Adrenal gland (tissue), 19 donors: ENCODE measurements at places on chromosomes 3 and 15. TPM values are rescaled to one million over a fixed set of nuclear protein-coding genes. Genes with fewer than 3 reads are reported as not detected.
A peak's percentile ranks its signal among the peaks of the same experiment; 100 is the strongest.

DNA sequence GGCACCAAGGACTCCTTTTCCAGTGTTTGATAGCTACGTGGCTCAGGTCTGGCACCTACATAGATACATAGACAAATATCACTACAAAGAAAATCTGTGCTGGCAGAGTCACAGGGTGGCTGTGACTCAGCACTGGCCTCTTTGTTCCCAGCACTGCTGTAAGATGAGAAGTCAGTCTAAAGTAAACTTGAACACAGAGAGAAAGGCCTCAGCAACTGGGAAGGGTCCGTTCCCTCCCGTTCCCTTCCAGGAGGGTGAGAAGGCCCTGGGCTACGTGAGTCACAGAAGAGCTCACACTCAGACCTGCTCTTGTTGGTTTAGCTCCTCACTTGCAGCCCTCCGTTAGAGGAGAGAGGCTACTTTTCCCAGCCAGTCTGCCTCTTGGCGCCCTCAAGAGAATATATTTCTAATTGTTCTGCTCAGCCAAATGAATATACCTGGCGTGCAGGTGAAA is 23.1 kb downstream of the ANXA2 start:
- H3K4me1 ChIP-seq: peaks cover 58% of the 10 kb centered on the region
- no peaks in the 10 kb centered on the region for H3K36me3 ChIP-seq
- peak overlapping the region; percentile 82 for H3K27ac ChIP-seq
- peak; percentile 88 for DNase-seq

DNA sequence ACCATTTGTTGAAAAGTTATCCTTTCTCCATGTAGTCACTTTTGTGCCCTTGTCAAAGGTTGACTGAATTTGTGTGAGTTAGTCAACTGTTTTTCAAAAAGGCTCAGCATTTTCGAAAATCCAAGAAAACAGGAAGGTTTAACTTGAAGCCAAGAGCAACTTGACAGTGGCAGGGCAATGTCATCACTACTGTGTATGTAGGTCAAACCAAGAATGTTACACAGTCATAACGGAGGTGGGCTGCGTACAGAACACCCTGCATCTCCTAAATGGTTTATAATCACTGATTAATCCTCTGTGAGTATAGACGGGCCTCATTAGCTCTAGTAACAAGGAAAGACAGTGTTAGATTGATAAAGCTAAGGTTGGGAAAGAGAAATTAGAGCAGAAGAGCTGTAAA is 1064.9 kb downstream of the FHIT start:
- H3K36me3 ChIP-seq: no peaks in the 10 kb centered on the region
- H3K27ac ChIP-seq: no peak overlapping the region
- no peaks in the 10 kb centered on the region for H3K4me1 ChIP-seq
- no peaks in the 10 kb centered on the region for H3K27me3 ChIP-seq

DNA sequence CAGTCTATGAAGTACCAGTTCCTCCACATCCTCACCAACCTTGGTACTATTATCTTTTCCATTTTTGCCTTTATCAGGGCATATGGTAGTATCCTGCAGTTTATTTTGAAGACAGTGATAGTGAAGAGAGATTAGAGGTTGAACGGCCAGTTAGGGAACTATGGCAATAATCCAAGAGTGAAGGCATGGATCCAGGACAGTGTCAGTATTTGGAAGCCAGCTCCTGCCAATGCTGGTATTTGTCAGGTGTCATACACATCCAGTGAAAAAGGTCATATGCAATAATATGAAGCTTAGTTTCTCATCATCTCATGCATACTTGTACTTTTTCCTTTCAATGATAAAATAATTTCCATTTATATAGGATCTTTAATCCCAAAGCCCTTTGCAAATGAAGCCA is 56.8 kb upstream of the KCNMB2 start:
- DNase-seq: no peak
- H3K27me3 ChIP-seq: no peaks in the 10 kb centered on the region
- no peak overlapping the region for H3K4me3 ChIP-seq
- H3K27ac ChIP-seq: no peak overlapping the region

GRCh38 chr15:90930861-90931574 is 1.3 kb downstream of the HDDC3 start:
- no peaks in the 10 kb centered on the region for H3K27me3 ChIP-seq
- H3K4me1 ChIP-seq: peaks cover 47% of the 10 kb centered on the region
- no peak overlapping the region for H3K4me3 ChIP-seq

GRCh38 chr3:149489060-149489690 is 14.7 kb downstream of the TM4SF4 start:
- no peaks in the 10 kb centered on the region for H3K27me3 ChIP-seq
- no peak for DNase-seq
- H3K27ac ChIP-seq: no peak overlapping the region
- no peak overlapping the region for H3K4me3 ChIP-seq

DNA sequence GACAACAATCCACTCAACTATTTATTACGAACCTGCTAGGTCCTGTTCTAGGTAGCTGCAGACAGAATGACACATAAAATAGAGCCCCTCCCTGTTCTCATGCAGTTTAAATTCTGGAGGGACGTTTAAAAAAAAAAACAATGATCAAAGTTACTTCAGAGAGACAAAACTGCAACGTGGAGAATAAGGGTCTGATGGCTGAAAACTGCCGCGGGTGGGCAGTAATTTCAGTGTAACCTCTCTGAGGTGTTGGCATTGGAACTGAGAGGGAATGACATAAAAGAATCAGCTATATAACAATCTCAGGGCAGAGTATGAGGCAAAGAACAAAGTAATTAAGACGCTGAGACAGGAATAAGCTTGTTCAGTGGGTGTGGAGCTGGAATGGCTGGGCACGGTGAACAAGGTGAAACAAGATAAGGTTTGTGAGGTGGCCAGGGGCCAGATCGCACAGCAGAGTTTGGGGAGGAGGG is 19.5 kb downstream of the TBL1XR1 start:
- H3K4me1 ChIP-seq: peaks cover 4% of the 10 kb centered on the region
- no peak for DNase-seq
- no peak overlapping the region for H3K27ac ChIP-seq
- H3K36me3 ChIP-seq: no peaks in the 10 kb centered on the region
- H3K27me3 ChIP-seq: no peaks in the 10 kb centered on the region
- H3K4me3 ChIP-seq: no peak overlapping the region

DNA sequence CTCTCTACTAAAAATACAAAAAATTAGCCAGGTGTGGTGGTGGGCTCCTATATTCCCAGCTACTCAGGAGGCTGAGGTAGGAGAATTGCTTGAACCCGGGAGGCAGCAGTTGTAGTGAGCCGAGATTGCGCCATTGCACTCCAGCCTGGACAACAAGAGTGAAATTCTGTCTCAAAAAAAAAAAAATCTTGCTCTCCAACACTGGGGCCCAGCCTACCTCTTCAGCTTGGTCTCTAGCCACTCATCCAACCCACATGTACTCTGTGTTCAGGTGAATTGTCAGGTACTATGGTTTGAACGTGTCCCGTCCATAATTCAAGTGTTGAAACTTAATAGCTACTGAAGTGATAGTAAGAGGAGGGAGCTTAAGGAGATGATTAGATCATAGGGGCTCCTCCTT is 22.4 kb upstream of the RAB7A start:
- no peaks in the 10 kb centered on the region for H3K36me3 ChIP-seq
- DNase-seq: no peak
- no peaks in the 10 kb centered on the region for H3K27me3 ChIP-seq
- no peaks in the 10 kb centered on the region for H3K4me1 ChIP-seq

- H3K4me1 ChIP-seq: no peaks in the 10 kb centered on the region
- no peak overlapping the region for H3K4me3 ChIP-seq
- H3K27ac ChIP-seq: no peak overlapping the region
- H3K27me3 ChIP-seq: no peaks in the 10 kb centered on the region
- DNase-seq: no peak
- H3K36me3 ChIP-seq: no peaks in the 10 kb centered on the region
Observed at GRCh38 chr3:21534462-21534861, 216.5 kb downstream of the ZNF385D start.

DNA sequence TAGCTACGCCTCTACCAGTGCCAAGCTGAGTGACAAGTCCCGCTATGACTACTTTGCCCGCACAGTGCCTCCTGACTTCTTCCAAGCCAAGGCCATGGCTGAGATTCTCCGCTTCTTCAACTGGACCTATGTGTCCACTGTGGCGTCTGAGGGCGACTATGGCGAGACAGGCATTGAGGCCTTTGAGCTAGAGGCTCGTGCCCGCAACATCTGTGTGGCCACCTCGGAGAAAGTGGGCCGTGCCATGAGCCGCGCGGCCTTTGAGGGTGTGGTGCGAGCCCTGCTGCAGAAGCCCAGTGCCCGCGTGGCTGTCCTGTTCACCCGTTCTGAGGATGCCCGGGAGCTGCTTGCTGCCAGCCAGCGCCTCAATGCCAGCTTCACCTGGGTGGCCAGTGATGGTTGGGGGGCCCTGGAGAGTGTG is 5.7 kb downstream of the GRM2 start:
- peak; percentile 35 for DNase-seq
- H3K27ac ChIP-seq: no peak overlapping the region
- H3K27me3 ChIP-seq: no peaks in the 10 kb centered on the region
- H3K36me3 ChIP-seq: no peaks in the 10 kb centered on the region
- no peaks in the 10 kb centered on the region for H3K4me1 ChIP-seq

GRCh38 chr3:131622726-131623125 is 120.0 kb upstream of the MRPL3 start:
- H3K4me3 ChIP-seq: no peak overlapping the region
- DNase-seq: no peak
- H3K27ac ChIP-seq: no peak overlapping the region
- no peaks in the 10 kb centered on the region for H3K27me3 ChIP-seq

DNA sequence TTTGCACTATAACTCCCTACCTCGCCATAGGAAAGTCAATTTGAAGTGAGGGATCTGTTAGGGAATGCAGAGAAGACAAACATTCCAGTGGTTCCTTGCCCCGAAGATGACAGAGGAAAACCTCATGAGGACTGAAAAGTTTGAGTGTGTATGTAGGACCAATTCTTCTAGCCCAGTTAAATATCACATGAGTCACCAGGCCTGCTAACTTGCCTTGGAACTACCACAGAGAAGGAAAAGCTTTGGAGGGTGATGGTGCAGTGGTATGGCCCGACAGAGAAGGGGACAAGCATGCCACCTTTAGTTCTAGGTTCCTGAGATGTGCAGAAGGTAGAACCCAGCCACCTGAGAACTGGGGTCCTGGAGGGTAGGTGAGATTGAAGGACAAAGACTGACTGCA is 2.6 kb upstream of the UPK1B start:
- H3K27ac ChIP-seq: no peak overlapping the region
- no peak overlapping the region for H3K4me3 ChIP-seq
- H3K4me1 ChIP-seq: no peaks in the 10 kb centered on the region

GRCh38 chr3:152445212-152445611 is 176.5 kb downstream of the MBNL1 start:
- peaks cover 6% of the 10 kb centered on the region for H3K36me3 ChIP-seq
- no peaks in the 10 kb centered on the region for H3K27me3 ChIP-seq
- H3K4me3 ChIP-seq: no peak overlapping the region
- DNase-seq: no peak

DNA sequence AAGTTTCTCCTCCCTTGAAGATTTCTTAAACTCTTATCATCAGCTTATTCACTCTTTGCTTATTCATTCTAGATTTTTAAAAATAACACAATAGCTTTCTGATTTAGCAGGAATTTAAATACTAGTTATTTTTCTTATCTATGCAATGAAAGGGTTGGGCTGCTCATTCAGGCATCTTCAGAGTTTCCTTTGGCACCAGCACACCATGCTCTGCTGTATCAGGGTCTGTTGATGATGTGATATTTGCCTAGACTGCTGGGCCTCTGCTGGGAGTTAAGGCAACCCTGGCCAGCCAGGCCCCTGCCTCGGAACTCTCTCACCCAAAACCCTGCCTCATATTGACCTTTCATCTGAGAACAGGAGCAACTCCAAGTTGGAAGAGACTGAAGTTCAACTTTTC is 35.0 kb downstream of the DRD3 start:
- no peak for DNase-seq
- H3K36me3 ChIP-seq: no peaks in the 10 kb centered on the region
- peaks cover 8% of the 10 kb centered on the region for H3K4me1 ChIP-seq
- no peaks in the 10 kb centered on the region for H3K27me3 ChIP-seq

DNA sequence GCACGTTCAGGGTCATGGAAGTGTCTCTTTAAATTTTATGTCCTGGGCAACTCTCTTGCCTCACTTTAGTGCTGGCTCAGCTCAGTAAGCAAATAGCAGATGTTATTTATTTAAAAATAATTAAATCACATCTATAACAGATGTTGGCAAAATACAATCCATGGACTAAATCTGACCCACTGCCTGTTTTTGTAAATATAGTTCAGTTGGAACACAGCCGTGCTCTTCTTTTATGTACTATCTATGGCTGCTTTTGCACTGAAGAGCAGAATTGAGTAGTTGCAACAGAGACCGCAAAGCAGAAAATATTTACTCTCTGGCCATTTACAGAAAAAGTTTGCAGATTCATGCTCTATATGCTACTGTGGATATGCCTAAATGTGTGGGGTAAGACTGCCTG is 79.2 kb downstream of the SAMMSON start:
- no peaks in the 10 kb centered on the region for H3K4me1 ChIP-seq
- DNase-seq: no peak
- peaks cover 8% of the 10 kb centered on the region for H3K27me3 ChIP-seq
- H3K4me3 ChIP-seq: no peak overlapping the region
- no peaks in the 10 kb centered on the region for H3K36me3 ChIP-seq

DNA sequence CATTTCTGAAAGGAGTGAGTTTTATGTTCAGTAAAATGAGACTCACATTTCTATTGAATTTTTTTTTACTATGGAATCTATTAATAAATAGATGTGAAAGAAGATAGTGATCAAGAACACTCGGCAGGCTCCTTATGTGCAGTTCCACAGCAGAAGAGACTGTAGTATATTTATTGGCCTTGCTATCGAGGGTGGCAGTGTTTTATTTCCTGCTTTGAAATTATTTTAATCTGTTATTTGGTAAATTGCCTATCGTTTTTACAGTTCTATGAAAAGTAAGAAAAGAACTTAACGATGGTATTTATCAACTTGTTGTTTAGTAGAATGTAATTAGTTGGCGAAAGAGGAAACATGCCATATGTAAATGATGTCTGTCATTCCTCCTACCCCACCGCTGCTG is 238.3 kb downstream of the NLGN1 start:
- DNase-seq: no peak
- H3K36me3 ChIP-seq: no peaks in the 10 kb centered on the region
- no peak overlapping the region for H3K4me3 ChIP-seq
- no peak overlapping the region for H3K27ac ChIP-seq
- H3K4me1 ChIP-seq: no peaks in the 10 kb centered on the region

- peaks cover 8% of the 10 kb centered on the region for H3K4me1 ChIP-seq
- no peaks in the 10 kb centered on the region for H3K27me3 ChIP-seq
- no peak for DNase-seq
Observed at GRCh38 chr3:65597226-65597951, 441.3 kb downstream of the MAGI1 start.

The IREB2 gene
- total RNA-seq: 99.8 TPM

The SLC6A1 gene
- 0.17 TPM for total RNA-seq

The DPPA4 gene
- total RNA-seq: 0.79 TPM

The UNC45A gene
- total RNA-seq: 80.0 TPM

The CHRD gene
- 23.7 TPM for total RNA-seq

The LHFPL4 gene
- total RNA-seq: 2.9 TPM
